Activated naive CD4-positive, alpha-beta T cell treated with anti-CD3 and anti-CD28 coated beads for 36 hours (primary cell): ENCODE measurements at places on chromosomes 3 and 15.

- no peak for DNase-seq
Measured at GRCh38 chr3:31572236-31573004, 39.7 kb downstream of the STT3B start.

GRCh38 chr15:100115711-100116090 lies 226.1 kb downstream of the ADAMTS17 start:
- no peak for DNase-seq

GRCh38 chr3:139473155-139473771 lies 3.1 kb downstream of the RBP2 start:
- no peak for DNase-seq

DNA sequence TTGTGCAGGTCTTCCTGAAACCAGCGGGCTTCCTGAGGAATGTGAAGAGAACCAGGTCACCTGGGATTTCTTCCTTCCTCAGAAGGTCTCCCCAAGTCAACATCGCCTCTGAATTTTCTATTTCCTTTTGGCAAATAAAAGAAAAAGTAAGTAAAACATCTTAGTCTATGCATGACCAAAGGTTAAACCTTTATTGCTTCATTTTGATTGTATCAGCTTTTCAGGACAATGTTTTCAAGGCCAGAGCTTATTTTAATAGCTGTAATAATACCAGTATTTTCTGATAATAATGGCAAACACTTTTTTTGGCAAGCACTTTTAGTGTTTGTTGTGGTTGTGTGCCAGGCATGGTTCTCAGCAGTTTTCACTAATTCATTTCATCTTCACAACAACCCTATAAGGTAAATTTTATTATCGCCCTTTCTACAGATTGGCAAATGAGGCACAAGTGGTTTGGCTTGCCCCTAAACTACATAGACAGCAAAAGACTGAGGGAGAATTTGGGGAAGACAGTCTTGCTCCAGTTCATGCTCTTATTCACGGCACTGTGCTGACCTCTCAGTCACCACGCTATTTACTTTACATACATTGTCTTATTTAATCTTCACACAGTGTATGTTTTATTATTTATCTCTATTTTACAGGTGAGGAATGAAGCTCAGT lies 110.4 kb downstream of the RPL22L1 start:
- no peak for DNase-seq

GRCh38 chr3:46019707-46020106 lies 7.6 kb downstream of the XCR1 start:
- peak; percentile 44 for DNase-seq

- no peak for DNase-seq
Measured at GRCh38 chr15:84840255-84840654, 23.1 kb downstream of the ALPK3 start.

- no peak for DNase-seq
Measured at GRCh38 chr15:85756411-85757072, 38.2 kb downstream of the KLHL25 start.

DNA sequence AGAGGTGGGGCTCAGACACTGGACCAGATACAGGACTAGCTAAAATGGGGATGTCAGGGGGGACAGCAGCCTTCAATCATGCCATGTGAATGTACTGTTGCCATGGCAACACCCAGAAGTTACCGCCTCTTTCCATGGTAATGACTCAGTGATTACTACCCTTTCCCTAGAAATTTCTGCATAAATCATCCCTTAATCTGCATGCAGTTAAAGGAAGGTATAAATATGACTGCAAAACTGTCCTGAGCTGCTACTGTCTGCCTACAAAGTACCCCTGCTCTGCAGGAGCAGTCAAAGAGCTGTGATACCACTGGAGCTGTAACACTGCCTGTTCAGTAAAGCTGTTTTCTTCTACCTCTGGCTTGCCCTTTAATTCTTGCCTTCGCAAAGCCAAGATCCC lies 168.2 kb downstream of the PEAK1 start:
- no peak for DNase-seq

DNA sequence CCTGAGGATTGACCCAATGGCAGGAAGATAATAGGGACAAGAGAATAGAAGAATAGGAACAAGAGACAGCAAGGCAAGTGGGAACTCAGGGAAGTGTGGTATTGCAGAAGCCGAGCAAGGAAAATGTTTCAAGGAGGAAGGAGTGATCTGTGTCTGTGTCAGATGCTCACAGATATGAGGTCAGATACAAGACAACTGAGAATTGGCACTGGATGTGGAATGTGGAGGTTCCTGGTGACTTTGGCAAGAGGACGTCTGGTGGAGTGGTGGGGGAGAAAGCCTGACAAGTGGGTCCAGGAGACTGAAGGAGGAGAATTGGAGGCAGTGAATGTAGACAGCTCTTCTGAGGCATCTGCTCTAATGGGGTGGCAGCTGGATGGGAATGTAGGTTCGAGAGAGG lies 24.1 kb downstream of the GYG1 start:
- DNase-seq: no peak

- no peak for DNase-seq
Measured at GRCh38 chr3:51568036-51568435, 29.5 kb downstream of the RAD54L2 start.

- peak; percentile 88 for DNase-seq
Measured at GRCh38 chr3:153138276-153139210, 23.5 kb upstream of the RAP2B start.

DNA sequence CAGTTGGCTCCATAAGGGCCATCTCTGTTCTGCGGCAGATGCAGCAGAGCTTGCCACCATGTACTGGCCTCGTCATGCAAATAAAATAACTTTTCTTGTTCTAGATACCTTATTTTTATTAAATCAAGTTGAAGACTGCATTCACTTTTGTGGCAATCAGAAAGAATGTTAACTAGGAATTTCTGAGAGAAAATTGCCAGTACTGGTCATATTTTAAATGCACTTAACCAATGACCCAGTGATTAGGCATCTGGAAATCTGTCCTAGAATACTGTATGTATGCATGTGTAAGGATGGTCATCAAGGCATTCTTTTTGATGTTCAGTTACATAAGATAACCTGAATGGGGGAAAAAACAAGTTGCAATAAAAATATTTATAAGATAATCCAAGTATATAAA lies 34.2 kb upstream of the CSPG5 start:
- no peak for DNase-seq
